ENCODE measurements at places on chromosomes 7 and 10. TPM values are rescaled to one million over a fixed set of nuclear protein-coding genes. Genes with fewer than 3 reads are reported as not detected.

DNA sequence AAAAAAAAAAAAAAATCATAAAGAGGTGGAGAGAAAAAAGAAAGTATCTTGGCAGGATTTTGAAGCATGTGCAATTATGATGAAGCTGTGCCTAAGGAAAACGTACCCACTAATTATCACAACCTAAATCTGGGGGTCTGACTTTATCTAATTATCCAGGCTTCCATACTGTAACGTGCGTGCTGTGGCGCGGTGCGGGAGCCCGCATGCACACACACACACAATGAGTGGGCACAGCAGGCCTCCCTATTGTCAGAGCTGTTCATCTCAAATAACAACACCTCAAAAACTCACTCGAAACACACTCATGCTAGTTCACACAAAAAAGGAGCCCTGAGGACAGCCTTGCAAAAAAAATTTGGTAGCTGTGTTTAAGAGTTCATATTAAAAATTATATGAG is 31.9 kb downstream of the BEND7 start:
- H3K36me3 ChIP-seq: no peaks in the 10 kb centered on the region
- H3K27me3 ChIP-seq: peaks cover 57% of the 10 kb centered on the region
- H3K27ac ChIP-seq: no peak overlapping the region
- H3K4me3 ChIP-seq: no peak overlapping the region

GRCh38 chr7:38178695-38179344 is 775 bp downstream of the STARD3NL start:
- peaks cover 9% of the 10 kb centered on the region for H3K4me1 ChIP-seq
- H3K36me3 ChIP-seq: no peaks in the 10 kb centered on the region
- no peak for DNase-seq

- no peaks in the 10 kb centered on the region for H3K36me3 ChIP-seq
- H3K4me3 ChIP-seq: no peak overlapping the region
- no peak for DNase-seq
Observed at GRCh38 chr7:3548815-3549214, 247.8 kb downstream of the SDK1 start.

DNA sequence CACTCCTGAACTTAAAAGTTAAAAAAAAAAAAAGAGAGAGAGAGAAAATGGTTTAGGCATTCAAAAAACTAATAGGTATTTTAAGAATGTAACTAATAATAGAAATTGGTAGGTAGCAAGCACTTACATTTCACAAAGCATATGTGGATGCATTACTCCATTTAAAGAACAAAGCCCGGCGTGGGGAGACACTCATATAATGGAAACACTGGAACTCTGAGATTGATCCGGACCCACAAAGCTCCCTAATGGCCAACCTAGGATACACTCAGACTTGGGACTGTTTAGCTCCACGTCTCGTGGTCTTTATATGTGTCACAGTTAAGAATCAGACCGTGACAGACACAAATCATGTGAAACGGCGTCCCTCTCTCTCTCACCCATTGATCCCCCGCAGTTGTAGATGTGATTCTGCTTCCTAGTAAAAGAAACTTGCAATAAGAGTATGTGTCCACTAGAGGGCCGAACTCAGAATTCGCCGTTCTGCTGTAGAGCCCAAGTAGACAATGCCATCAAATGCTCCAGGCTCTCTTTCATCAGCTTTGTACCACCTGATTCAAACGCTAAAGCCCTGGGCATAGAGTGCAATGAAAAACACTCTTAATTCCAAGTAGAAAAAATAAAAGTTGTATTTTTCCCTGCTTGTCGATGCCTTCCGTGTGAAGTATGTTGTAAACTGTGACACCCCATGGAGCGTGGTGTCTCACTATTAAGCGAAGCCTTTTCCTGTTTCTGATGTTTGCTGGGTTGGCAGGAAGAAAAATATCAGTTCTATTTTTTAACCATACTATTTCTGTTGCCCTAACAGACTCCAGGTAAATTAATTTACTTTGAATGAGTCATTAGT is 429.0 kb upstream of the MTPN start:
- no peak overlapping the region for H3K4me3 ChIP-seq
- H3K27ac ChIP-seq: no peak overlapping the region
- H3K27me3 ChIP-seq: no peaks in the 10 kb centered on the region
- no peaks in the 10 kb centered on the region for H3K36me3 ChIP-seq
- peak; percentile 38 for DNase-seq

The AGR2 gene
- total RNA-seq: 76.1 TPM

The KCNH2 gene
- total RNA-seq: 1.5 TPM
